Cardiac septum (tissue), 1 donor: ENCODE measurements at places on chromosomes 7 and 10. TPM values are rescaled to one million over a fixed set of nuclear protein-coding genes. Genes with fewer than 3 reads are reported as not detected.

DNA sequence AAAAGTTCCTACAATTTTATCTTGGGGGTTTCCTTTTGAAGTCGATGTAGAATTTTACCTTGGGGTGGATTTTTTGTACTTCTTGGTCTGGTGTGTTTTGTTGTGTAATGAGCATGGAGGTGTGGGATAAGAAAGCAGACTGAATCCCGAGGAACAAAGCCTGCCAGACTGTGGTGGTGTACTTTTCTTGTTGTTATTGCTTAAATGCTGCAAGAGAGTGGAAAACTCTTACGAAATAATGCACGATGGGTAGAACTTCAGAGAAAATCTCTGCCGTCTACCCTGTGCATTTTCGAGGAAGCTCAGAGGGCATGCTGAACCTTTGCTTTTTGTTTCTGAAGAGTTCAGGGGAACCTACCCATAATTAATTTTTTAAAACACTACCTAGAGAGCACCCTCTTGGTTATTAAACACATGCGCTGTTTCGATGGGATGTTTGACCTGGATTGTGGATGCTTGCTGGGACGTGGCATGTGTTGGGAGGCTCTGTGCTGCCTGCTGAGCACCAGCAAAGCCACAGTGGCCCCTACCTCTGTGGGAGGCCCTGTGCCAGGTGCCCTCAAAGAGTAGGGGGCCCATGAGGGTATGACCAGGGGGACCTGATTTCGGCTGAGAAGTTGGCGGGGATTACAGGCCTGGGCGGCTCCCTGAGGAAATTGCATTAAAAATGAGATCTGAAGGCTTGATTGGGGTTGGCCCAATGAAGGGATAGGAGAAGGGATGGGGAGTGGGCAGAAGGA lies 94.1 kb downstream of the TCF7L2 start:
- no peak for DNase-seq

The CYP2W1 gene
- total RNA-seq = not detected

The SFMBT2 gene
- 14.2 TPM for total RNA-seq

DNA sequence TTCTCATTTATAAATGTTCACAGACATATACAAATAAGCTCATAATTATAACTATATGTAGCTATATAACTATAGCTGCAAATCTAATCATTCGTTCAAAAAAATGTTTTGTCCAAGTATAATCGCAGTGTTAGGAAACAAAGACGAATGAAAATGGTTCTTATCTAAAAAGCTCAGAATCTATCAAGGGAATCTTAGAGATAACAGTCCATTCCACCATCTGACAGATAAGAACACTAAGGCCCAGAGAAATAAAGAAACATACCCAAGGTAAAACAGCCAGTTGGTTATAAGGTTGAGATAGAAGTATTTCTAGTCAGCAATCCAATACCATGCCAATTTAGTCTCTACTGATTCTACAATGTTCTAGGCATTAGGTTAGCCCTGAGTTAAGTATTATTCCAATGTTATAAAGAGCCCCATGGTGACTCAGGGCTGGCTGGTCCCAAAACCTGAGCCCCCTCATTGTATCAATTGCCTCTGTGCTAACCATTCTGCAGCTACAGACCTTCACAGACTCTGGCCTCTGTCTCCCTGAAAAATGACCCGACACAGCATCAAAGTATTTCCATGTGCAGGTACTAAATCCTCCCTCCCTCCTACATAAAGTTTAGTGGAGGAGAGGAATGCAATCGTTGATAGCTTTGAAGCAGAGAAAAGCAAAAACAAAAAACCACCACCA lies 30.0 kb downstream of the CHCHD3 start:
- no peak for DNase-seq

DNA sequence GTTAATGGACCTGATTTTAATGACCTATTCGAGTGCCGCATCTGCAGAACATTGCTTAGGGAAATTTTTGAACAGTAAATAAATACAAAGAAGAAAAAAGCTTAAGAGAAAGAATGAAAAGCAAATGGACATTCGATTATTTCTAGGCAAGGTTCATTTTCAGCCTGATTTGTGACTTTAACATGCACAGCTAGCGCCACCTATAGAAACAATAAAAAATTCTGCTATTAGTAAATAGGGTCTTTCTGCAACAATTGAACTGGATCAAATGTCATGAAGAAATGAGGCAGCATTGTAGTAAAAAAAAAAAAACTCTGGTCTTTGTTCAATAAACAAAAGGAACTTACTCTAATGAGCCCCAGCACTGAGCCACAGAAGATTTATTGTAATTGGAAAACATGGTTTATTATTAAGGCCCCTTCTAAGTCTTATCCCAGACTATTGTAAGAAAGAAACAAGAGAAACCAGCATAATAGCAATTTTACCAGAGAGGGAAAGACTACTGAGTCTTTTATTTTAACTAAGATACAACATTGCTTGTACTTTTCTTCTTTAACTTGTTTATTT lies 41.4 kb upstream of the GHITM start:
- DNase-seq = no peak

- DNase-seq = no peak
Observed at GRCh38 chr10:101578803-101579515, 9.1 kb downstream of the POLL start.

GRCh38 chr10:94122211-94122610 lies 128.5 kb downstream of the PLCE1 start:
- DNase-seq = no peak

DNA sequence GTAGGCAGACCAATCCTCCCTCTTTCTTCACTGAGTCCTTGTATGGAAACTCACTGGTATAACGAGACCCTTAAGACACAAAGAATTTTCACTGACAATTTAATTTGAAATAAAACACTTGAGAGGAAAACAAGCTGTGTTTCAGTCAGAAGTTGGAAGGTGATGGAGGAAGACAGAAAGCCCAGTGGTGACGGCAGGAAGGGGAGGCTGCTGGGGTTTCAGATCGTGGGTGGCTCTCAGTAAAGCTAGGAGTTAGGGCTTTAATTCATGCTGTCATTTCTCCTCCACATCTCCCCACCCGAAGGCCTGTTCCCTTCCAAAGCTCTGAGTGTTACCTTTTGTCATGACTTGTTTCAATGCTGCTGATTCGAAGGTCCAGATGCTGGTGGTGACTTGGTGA lies 605.2 kb upstream of the DPP6 start:
- no peak for DNase-seq

The UTF1 gene
- total RNA-seq = not detected

DNA sequence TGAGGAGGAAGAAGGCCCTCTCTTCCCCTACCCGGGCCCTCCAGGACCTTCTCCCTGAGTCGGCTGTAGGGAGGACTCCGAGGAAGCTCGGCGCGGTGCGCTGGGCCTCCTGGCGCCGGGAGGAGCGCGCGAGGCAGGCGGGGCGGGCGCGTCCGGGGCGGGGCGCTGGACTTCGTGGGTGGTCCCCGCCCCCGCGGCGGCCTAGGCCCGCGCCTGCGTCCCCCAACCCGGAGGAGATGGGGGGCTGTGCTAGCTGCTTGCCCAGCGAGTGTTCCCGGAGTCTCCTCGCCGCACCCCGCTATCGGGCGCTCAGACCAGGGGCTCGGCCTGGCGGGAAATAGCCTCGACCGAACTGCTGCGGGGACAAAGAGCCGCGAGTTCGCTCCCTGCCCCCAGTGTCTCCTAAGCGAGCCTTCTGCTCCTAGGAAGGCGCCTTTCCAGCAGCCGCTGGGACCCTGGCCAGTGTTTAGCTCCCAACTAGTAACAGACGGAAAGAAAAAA lies 19.2 kb upstream of the SMO start:
- no peak for DNase-seq

GRCh38 chr10:11175823-11176243 lies 158.2 kb downstream of the CELF2 start:
- no peak for DNase-seq
